HT1080 (cell line): ENCODE measurements at places on chromosomes 5 and 9. TPM values are rescaled to one million over a fixed set of nuclear protein-coding genes. Genes with fewer than 3 reads are reported as not detected.
A peak's percentile ranks its signal among the peaks of the same experiment; 100 is the strongest.

- DNase-seq = peak; percentile 40
Measured at GRCh38 chr5:95892784-95893354, 68.8 kb downstream of the ELL2 start.

DNA sequence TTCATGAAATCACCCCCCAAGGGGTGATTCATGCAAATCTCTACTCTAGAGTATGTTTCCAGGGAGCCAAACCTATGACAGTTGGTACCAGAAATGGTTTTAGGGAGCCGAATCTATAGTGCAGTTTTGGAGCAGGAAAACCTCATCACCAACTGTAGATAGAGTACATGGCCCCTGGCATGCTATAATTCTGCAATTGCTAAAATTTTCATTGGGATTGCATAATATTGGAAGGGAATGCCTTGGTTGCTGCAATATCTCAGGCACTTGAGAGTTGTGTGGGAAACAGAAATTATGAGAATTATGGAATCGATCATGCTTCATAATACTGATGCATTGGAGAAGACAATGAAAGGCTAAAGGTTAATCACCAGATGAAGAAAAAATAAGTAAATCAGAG lies 148.2 kb upstream of the PLPPR1 start:
- DNase-seq = no peak

- DNase-seq = no peak
Measured at GRCh38 chr5:158301186-158301585, 442.2 kb upstream of the CLINT1 start.

DNA sequence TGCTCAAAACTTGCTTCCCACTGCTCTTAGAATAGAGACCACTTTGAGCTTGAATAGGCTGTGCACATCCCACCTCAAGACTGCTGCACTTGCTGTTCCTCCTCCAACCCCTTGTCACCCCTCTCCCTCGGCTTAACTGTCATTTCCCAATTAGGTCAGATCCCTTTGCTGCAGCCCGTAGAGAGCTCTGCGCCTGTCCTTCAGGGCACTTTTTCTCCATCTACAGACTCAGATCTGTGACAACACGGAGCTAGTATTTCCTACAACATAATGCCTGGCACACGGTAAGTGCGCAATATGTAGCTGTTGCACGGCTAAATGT lies 485 bp upstream of the HABP4 start:
- no peak for DNase-seq

DNA sequence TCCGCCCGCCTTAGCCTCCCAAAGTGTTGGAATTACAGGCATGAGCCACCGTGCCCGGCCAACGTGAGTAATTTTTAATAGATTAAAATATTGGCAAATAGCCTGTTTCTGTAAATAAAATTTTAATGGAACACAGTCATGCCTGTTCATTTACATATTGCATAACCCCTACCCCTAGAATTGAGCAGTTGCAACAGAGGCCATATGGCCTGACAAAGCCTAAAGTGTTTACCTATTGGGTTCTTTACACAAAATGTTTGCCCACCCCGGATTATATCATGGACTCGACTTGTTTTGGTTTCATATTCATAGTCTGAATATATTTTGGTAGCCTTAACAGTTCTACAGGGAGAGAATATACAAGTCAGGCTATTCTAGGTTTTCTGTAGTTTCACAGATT lies 5.3 kb downstream of the NSA2 start:
- DNase-seq = no peak

DNA sequence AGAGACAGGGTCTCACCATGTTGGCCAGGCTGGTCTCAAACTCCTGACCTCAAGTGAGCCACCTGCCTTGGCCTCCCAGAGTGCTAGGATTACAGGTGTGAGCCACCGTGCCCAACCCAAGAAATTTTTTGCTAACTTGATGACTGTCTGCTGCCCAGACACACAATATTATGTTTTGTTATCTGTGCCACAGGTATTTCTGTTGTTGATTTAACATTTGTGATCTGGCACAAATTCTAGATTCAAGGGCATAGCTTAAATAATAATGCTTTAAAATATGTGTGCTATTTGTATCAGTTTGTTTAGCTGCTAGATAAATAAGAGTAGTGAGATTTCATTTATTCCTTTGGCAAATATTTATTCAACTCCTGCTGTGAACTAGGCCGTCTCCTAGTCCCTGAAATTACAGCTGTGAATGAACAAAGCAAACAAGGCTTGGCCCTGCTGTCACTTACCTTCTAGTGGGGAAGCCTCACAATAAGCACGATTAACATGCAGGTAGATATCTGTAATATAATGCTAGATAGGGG lies 35.3 kb downstream of the GAPVD1 start:
- no peak for DNase-seq

DNA sequence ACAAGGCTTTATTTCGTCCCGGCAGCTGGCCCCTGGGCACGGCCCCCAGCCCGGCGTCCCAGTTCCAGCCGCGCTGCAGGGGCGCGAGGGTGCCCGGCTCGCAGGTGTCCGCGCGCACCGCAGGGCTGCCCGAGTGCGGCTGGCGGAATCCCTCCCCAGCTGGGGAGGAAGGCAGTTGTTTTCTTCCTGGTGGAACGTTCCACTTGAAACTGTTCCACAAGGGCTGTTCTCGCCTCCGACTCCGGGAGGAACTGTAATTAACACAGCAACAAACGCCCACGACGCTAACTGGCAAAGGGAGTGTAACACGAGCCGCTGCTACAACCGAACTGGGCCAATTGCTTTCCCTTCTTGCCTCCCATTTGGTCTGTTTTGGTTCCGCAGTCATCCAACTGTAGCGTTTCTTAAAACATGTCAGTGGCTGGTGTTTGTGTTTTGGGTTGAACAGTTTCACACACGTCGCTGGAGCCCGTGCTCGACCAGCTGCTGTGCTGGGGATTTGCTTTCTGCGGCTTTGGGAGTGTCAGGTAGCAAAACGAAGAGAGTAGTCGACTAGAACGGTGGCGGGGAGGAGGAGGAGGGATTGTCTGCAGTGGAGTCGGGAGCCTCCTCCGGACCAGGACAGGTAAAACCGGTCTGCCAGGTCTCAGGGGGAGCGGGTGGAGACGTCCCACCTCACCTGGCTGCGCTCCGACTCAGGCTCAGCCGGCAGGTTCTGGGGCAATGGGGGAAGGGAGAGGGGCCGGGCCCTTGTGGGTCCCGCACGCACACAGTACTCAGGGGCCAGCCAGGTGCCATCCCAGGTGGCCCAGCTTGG lies 131.6 kb upstream of the NIPBL start:
- no peak for DNase-seq

Gene FOXD4L6
- total RNA-seq = 0.13 TPM in 1 of 2 replicates, not detected in the other

DNA sequence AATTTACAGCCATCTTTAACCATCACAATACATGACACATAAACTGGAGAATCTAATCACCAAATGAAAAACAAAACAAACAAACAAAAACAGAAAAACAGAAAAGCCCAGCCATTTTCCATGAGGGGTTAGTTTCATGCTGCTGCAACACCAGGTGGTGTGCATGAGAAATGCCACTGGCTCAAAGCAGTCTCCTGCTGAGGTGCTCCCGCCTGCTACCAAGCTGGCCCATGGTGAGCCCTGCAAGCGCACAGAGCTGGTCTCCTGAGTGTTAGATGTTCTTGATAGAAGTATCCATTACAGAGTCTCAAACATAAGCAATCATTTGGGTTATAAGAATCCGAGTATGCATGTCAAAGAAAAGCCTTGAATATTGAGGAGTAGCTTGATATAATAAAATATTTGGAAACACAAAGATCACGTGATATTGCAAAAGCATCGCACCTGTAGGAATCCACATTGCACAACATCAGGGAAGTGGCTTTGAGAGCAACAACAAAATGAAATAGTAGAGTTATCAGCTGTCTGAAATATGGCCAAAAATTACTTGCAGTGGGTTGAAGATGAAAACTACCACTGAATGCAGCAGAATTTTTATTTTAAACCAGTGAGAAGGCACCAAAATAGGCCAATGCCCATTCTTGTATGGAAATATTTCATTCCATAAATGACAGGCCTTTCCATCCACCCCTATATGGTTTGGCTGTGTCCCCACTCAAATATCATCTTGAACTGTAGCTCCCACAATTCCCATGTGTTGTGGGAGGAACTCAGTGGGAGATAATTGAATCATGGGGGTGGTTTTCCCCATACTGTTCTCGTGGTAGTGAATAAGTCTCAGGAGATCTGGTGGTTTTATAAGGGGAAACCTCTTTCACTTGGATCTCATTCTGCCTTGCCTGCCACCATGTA lies 194.8 kb downstream of the SYK start:
- no peak for DNase-seq

GRCh38 chr9:116361547-116361946 lies 208.0 kb downstream of the PAPPA start:
- no peak for DNase-seq

GRCh38 chr5:74194196-74194595 lies 446.3 kb downstream of the ENC1 start:
- no peak for DNase-seq

- peak; percentile 32 for DNase-seq
Measured at GRCh38 chr9:34413231-34413852, 36.6 kb upstream of the MYORG start.

Gene TRPM3
- total RNA-seq = 0.27 TPM in 1 of 2 replicates, not detected in the other

DNA sequence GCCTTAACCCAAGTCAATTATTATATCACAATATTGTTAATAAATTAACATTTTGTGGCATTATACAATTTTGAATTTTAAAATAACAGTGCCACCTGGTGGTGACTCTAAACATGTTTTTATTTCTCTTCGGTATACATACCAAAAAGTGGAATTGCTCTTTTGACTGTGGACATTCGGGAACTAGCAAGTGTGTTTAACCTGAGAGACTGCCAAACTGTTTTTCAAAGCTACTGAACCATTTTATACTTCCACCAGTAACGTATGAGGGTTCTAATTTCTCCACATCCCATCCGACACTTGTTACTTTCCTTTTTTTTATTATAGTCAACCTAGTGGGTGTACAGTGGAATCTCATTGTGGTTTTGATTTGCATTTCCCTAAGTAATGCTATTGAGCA lies 18.3 kb upstream of the HSDL2 start:
- DNase-seq = peak; percentile 20

DNA sequence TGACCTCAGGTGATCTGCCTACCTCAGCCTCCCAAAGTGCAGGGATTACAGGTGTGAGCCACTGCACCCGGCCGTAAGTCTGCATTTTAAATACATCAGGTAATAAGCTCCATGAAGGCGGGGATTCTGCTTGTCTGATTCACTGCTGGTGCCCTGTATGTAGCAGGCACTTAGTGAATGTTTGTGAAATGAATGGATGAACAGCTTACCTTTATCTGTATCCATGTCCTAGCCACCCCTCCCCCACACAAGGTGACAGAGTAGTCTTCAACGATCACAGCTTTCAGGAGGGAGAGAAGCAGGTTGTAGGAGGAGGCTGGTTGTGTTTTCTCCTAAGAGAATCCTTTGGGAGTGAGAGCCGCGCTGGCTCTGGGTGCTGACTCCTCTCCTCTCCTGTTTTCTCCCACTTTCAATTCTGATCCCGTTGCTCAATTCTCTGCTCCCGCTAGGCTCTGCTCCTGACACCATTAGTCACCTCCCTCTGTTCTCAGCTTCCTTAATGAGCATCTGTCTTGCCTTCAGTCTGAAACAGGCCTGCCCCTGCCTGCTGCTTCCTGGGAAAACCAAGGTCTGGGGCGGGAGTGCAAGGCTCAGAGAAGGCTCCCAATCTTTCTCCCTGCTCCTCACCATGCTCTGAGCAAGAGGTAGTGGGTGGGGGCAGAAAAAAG lies 88.8 kb upstream of the CTNNA1 start:
- DNase-seq = peak; percentile 55

Gene SH3GLB2
- total RNA-seq = 46.6 and 48.5 TPM in 2 replicates

Gene NUTM2G
- total RNA-seq = not detected in 2 replicates

DNA sequence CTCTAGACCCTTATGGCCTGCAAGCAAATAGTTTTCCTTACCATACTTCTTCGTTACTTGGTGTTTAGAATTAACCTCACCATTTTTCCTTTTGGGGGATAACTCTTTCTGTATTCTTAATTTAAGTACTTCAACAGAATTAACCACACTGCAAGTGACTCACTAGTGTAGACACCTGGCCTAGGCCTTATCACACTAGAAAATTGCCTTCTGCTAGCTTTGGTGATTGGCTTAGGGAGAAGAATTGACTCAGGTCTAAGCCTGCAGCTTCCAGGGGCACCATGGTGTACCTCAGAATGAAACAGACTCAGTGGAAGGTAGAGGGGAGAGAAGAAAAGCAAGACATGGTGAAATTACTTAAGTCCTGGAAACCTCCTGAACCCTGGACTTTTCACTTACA lies 112.8 kb upstream of the HMHB1 start:
- no peak for DNase-seq

Gene TAF11L5
- total RNA-seq = not detected in 2 replicates

- DNase-seq = peak; percentile 31
Measured at GRCh38 chr5:126106029-126106428, 317.2 kb upstream of the GRAMD2B start.

Gene PCDHGA3
- 0.10 and 0.14 TPM in 2 replicates for total RNA-seq

Gene UIMC1
- total RNA-seq = 24.0 and 28.0 TPM in 2 replicates

DNA sequence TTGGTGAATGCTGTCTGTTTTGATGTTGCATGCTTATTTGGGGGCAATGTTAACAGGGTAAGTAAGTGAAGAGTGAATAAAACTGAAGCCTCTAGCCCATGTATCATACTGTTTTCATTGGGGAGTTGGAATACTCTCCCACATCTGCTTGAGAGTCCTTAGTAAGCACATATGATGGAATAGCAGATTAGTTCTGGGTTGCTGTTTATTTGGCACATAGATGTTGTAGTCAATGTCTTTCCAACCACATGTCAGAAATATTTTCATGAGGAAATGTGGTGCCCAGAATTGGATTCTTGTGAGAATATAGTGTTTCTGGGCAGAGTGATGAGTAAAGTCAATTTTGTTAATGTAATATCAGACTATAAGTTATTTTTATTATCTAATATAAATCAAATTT lies 611.7 kb upstream of the FTMT start:
- no peak for DNase-seq

DNA sequence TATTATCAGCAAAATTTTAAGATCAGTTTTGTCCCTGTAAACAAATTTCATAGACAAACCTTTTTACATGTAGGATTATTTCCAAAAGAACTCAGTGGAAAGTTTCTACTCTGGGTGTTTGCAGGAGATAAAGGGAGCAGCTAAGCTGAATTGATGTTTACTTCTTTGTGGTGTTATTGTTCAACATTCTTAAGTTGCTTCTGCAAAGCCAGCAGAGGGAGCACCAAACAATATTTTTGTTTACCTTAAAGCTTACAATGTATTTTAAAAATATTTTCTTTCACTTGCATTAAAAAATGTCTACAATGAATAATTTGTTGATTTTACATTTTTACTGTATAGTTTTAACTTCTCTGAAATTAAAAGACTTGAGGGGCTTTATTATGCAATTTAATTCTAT lies 135.4 kb downstream of the ATG10 start:
- DNase-seq = no peak

GRCh38 chr9:136645903-136646754 lies 16.6 kb upstream of the EGFL7 start:
- DNase-seq = no peak

DNA sequence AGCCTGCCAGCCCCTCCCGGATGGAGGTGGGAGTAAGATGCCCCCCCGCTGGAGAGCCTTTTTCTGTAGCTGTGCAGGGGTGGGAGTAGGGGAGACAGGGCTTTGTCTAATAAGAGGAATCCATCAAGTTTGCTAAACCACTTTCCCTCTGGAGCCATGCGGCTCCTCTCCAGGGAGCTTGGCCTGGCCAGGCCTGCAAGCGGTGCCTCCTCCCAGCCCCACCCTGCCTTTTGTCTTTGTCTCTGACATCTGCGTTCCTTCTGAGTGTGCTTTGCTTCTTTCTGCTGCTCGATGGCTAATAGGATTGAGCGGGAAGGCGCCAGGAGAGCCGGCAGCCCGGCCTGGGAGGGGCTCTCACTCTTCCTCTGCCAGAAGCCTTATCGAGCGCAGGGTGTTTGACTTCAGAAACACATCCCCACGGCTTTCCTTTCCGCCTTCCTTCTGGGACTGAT lies 26.7 kb upstream of the FCN1 start:
- no peak for DNase-seq

Gene QRFP
- total RNA-seq = not detected in 2 replicates

Gene STKLD1
- total RNA-seq = not detected in 2 replicates
